ENCODE measurements at places on chromosomes 11 and 22.

- peaks cover 2% of the 10 kb centered on the region for H3K4me1 ChIP-seq
- H3K4me3 ChIP-seq: no peak overlapping the region
- no peaks in the 10 kb centered on the region for H3K36me3 ChIP-seq
Observed at GRCh38 chr22:19960491-19961200, 19.0 kb upstream of the TXNRD2 start.

DNA sequence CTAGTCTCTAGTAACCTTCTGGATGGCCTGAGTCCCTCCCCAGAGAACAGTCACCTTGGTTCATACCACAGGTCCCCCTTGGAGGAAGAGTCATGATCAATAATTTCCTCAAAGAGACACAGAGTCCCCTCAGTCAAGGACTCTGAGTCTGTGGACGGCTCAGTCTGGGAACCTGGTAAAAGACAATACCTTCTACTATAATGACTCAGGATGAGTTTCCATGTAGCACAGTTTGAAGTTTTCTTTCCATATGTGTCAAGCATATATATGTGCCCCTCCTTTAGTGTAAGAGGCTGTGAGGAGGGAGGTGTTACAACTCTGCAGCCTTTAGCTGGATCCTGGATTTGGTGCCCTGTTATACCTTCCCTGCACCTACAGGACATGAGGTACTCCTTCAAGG is 54.4 kb upstream of the TSKU start:
- H3K27me3 ChIP-seq: no peaks in the 10 kb centered on the region
- H3K36me3 ChIP-seq: no peaks in the 10 kb centered on the region
- no peaks in the 10 kb centered on the region for H3K4me1 ChIP-seq
- H3K27ac ChIP-seq: no peak overlapping the region

DNA sequence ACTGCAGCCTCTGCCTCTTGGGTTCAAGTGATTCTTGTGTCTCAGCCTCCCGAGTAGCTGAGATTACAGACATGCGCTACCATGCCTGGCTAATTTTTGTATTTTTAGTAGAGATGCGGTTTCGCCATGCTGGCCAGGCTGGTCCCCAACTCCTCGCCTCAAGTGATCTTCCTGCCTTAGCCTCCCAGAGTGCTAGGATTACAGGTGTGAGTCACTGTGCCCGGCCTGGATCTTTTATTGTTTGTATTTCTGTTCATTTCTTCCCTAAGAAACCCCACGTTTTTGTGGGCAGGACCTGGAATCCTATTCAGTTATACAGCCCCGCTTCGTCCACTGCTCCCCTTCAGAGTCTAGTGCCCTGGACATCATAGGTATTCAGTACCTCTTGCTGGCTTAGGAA is 28.7 kb downstream of the ZBTB16 start:
- DNase-seq: no peak
- no peak overlapping the region for H3K4me3 ChIP-seq
- no peaks in the 10 kb centered on the region for H3K36me3 ChIP-seq
- peaks cover 49% of the 10 kb centered on the region for H3K4me1 ChIP-seq
- H3K27ac ChIP-seq: no peak overlapping the region
- no peaks in the 10 kb centered on the region for H3K27me3 ChIP-seq

GRCh38 chr11:33931067-33931466 is 39.2 kb upstream of the LMO2 start:
- H3K4me1 ChIP-seq: no peaks in the 10 kb centered on the region
- no peak for DNase-seq
- no peak overlapping the region for H3K27ac ChIP-seq
- H3K36me3 ChIP-seq: no peaks in the 10 kb centered on the region
- H3K27me3 ChIP-seq: no peaks in the 10 kb centered on the region

DNA sequence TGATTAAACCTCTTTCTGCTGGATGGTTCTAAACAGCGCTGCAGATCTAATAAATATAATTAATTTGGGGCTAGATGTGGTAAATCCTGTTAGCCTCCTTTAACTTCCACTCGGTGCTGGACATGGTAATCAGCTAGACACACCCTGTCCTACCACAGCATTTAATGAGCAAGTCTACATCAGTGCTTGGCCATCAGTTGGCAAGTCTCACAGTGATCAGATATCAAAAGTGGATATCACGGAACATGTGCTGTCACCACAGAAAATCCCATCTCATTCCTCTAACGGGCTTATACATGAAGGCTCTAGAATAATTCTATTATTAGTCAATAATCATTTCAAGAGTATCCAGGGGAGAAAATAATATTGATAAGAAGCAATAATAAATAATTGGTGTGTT is 5.6 kb upstream of the USP28 start:
- H3K27me3 ChIP-seq: no peaks in the 10 kb centered on the region
- no peak overlapping the region for H3K4me3 ChIP-seq
- H3K27ac ChIP-seq: no peak overlapping the region
- no peaks in the 10 kb centered on the region for H3K4me1 ChIP-seq
- DNase-seq: no peak
- no peaks in the 10 kb centered on the region for H3K36me3 ChIP-seq

- no peaks in the 10 kb centered on the region for H3K27me3 ChIP-seq
- peaks cover 12% of the 10 kb centered on the region for H3K36me3 ChIP-seq
- H3K4me1 ChIP-seq: no peaks in the 10 kb centered on the region
- H3K27ac ChIP-seq: no peak overlapping the region
- no peak for DNase-seq
Observed at GRCh38 chr11:9733212-9733611, 69.3 kb downstream of the SWAP70 start.

DNA sequence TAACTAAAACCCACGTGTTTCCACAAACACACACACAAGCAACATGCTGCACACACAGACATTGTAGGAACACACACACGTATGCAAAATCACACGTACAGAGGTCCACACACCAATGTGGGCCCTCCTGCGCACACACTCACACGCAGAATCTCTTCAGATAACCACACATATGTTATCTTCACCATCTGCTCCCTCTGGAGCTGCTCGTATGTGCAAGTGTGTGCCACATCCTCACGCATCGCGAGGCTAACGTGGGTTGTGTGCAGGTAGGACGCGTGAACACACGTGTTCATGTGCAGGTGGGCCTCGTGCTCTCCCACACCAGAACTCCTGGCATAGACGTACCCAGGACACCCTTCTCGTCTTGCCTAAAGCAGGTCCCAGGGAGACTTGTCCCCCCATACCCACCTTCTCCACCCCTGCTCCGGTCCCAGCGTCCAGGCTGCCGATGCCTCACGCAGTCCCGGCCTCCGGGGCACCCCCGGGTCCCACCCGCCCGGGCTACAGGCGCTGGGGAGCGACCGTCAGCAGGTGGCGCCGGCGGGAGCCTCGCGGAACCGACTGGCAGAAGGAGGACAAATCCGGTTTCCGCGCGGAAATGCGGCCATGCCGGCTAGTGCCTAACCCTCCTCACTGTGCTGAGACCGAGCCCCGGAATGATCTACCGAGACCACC is 10.3 kb upstream of the IGSF9B start:
- DNase-seq: peak; percentile 54
- H3K27ac ChIP-seq: no peak overlapping the region
- no peaks in the 10 kb centered on the region for H3K27me3 ChIP-seq

DNA sequence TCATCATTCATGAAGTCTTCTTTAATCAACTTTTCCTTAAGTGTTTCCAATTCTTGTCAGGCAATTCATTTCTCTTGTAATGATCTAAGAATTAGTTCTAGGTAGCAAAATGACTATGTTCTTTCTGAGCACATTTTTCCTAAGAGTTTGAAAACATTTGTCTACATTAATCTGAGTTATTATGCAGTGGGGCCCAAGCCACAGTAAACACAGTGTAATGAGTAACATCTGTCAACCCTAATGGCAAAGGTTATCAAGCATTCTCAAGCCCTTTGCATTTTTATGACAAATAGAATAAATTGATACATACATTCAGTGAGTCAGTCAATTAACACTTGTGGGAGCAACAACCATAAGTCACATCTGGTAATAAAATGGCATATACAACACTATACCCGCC is 106.7 kb upstream of the ZC3H12C start:
- no peak for DNase-seq
- H3K27me3 ChIP-seq: no peaks in the 10 kb centered on the region
- H3K36me3 ChIP-seq: no peaks in the 10 kb centered on the region

GRCh38 chr11:36507824-36508489 is 2.1 kb downstream of the TRAF6 start:
- peaks cover 11% of the 10 kb centered on the region for H3K4me1 ChIP-seq
- DNase-seq: no peak
- H3K27ac ChIP-seq: peak overlapping the region; percentile 92
- H3K36me3 ChIP-seq: no peaks in the 10 kb centered on the region

- H3K4me1 ChIP-seq: no peaks in the 10 kb centered on the region
- H3K4me3 ChIP-seq: peak overlapping the region; percentile 39
- no peaks in the 10 kb centered on the region for H3K27me3 ChIP-seq
- peak; percentile 37 for DNase-seq
Observed at GRCh38 chr11:96341211-96342013, 1.6 kb downstream of the MAML2 start.

- no peaks in the 10 kb centered on the region for H3K36me3 ChIP-seq
- H3K27me3 ChIP-seq: no peaks in the 10 kb centered on the region
- no peak for DNase-seq
- H3K4me1 ChIP-seq: no peaks in the 10 kb centered on the region
Observed at GRCh38 chr22:37462983-37463382, 23.2 kb downstream of the MFNG start.

GRCh38 chr11:2376751-2377451 is at the start of gene CD81:
Gene CD81 (plus strand): TSS chr11:2377310. CDS start chr11:2377550, 240 bp downstream.
- DNase-seq: peak; percentile 62
- H3K27ac ChIP-seq: peak within 1 kb of the TSS; percentile 84
- H3K36me3 ChIP-seq: no peaks in the 10 kb centered on the region
- no peaks in the 10 kb centered on the region for H3K27me3 ChIP-seq
- peak within 1 kb of the TSS; percentile 93 for H3K4me3 ChIP-seq

DNA sequence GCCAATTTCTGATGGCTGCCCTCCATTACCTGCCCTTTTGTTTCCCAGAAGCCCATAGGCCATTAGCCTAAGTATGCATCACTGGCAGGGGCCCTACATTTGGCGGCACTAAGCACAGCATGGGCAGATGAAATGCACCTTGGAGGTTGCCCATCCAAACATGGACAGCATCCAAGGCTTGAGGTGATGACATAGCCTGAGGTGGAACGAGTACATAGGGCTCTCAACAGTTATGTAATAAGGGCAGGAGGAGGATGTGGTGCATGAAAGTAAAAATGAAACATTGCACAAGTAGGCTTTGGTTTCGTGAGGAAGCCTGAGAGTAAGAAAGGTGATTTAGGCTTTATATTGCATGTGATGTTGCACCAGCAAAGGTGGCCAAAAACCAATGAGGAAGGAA is 148.1 kb downstream of the FAM76B start:
- DNase-seq: no peak
- H3K4me1 ChIP-seq: no peaks in the 10 kb centered on the region
- no peaks in the 10 kb centered on the region for H3K27me3 ChIP-seq
- no peak overlapping the region for H3K27ac ChIP-seq

GRCh38 chr11:67468056-67468455 is 995 bp downstream of the TMEM134 start:
- no peaks in the 10 kb centered on the region for H3K36me3 ChIP-seq
- H3K27ac ChIP-seq: peak overlapping the region; percentile 83
- H3K4me1 ChIP-seq: peaks cover 6% of the 10 kb centered on the region
- H3K4me3 ChIP-seq: peak overlapping the region; percentile 96

DNA sequence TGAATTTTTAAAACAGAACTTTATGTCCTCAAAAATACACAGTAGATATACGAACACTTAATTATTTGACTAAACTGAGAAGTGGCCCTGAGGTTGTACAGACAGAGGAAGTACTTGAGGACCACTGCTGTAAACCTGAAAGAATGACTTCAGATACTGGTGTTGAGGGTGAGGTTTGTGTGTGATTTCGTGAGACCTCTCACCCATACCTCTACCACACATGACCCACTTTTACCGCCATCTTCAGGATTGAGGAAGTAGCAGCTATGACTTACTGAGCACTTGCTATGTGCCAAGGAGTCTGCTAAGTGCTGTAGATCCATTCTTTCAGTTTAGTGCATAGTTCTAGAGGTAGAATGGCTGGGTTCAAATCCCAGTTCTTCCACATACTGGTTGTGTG is 21.9 kb downstream of the MMP13 start:
- no peak overlapping the region for H3K4me3 ChIP-seq
- no peak overlapping the region for H3K27ac ChIP-seq
- peaks cover 5% of the 10 kb centered on the region for H3K27me3 ChIP-seq
- H3K4me1 ChIP-seq: no peaks in the 10 kb centered on the region
- no peaks in the 10 kb centered on the region for H3K36me3 ChIP-seq

DNA sequence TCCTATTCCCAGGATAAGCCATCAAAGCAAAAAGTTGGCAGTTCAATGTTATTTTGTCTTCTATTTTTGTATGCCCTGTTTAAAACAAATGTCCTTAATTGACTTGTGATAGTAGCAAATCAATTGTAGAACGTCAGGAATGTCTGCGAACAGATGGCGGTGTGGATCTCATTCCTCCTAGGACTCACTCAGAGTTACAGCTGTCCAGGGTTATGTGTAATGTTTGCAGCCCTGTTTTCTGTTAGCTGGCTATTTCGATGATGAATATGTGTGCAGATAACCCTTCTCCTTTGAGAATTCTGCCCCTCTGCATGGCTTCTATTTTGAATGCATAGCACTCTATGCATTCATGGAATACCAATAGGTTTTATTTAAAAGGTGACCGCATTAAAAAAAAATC is 1248.0 kb upstream of the CNTN5 start:
- no peaks in the 10 kb centered on the region for H3K4me1 ChIP-seq
- no peak overlapping the region for H3K4me3 ChIP-seq
- no peaks in the 10 kb centered on the region for H3K27me3 ChIP-seq
- no peak overlapping the region for H3K27ac ChIP-seq

GRCh38 chr11:117752071-117752470 is 44.9 kb downstream of the DSCAML1 start:
- no peak overlapping the region for H3K27ac ChIP-seq
- no peaks in the 10 kb centered on the region for H3K27me3 ChIP-seq
- H3K4me1 ChIP-seq: no peaks in the 10 kb centered on the region
- no peak for DNase-seq

- no peaks in the 10 kb centered on the region for H3K36me3 ChIP-seq
- no peak for DNase-seq
- no peaks in the 10 kb centered on the region for H3K27me3 ChIP-seq
- H3K4me1 ChIP-seq: no peaks in the 10 kb centered on the region
Observed at GRCh38 chr11:70826541-70827335, 425.6 kb downstream of the SHANK2 start.

- no peak overlapping the region for H3K27ac ChIP-seq
- no peak for DNase-seq
- no peaks in the 10 kb centered on the region for H3K27me3 ChIP-seq
- H3K4me3 ChIP-seq: no peak overlapping the region
- peaks cover 88% of the 10 kb centered on the region for H3K36me3 ChIP-seq
Observed at GRCh38 chr11:70333261-70333660, 62.8 kb downstream of the PPFIA1 start.

DNA sequence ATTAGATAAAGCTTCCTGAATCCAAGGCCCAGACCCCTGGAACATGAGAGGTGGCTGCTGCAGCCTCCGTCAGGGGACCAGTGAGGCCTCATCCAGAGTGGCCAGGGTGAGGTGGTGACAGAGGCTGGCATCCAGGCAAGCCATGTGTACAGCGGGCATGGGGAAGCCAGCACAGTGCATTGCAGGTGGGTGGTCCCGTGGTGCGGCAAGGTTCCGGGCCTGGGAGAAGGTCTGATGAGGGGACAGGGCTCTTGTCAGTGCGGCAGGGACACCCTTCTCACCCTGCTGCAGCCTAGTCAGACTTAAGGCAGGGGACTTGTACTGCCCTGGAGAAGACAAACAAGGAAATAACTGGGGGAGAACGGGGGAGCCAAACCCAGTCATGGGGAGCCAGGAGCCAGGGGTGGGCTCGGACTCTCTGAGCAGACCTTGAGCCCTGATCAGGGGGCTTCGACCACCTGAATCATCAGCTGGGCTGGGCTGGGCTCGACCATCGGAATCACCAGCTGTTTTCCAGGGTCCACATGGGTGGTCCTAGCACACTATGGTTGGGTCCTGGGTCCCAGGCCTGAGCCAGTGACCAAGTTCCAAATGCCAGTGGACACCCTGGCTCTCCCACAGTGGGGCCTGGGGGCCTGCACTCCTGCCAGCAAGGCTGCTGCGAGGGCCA is 5.1 kb downstream of the TTC38 start:
- no peak for DNase-seq
- H3K27me3 ChIP-seq: no peaks in the 10 kb centered on the region
- no peak overlapping the region for H3K4me3 ChIP-seq
- peaks cover 35% of the 10 kb centered on the region for H3K36me3 ChIP-seq
- H3K27ac ChIP-seq: no peak overlapping the region
- no peaks in the 10 kb centered on the region for H3K4me1 ChIP-seq

Data from pancreas (tissue), 10 donors.